Trophoblast cell (in vitro differentiated cells and primary cell): ENCODE measurements at places on chromosomes 1 and 21.

DNA sequence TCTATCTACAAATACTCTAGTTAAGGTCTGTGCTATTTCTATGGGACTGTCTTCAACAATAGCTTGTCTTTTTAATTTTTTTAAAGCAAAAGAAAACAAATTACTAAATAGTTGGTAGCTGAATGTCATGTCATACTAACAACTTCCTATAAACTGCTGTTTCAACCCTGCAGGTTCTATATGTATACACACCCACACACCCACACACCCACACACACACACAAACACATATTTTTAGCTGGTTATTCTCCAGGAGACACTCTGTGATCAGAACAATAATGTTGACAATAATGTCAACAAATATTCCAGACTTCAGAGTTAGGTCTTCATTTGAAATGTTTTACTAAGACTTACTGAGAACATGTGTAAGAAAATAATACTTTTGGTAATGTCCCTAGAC lies 66.7 kb downstream of the AK5 start:
- no peaks in the 10 kb centered on the region for H3K4me1 ChIP-seq
- H3K27me3 ChIP-seq, result no peaks in the 10 kb centered on the region
- H3K36me3 ChIP-seq, result no peaks in the 10 kb centered on the region

- no peaks in the 10 kb centered on the region for H3K27me3 ChIP-seq
- H3K4me1 ChIP-seq, result peaks cover 9% of the 10 kb centered on the region
- DNase-seq, result no peak
- H3K27ac ChIP-seq, result no peak overlapping the region
Measured at GRCh38 chr21:29243188-29243587, 55.5 kb upstream of the BACH1 start.

DNA sequence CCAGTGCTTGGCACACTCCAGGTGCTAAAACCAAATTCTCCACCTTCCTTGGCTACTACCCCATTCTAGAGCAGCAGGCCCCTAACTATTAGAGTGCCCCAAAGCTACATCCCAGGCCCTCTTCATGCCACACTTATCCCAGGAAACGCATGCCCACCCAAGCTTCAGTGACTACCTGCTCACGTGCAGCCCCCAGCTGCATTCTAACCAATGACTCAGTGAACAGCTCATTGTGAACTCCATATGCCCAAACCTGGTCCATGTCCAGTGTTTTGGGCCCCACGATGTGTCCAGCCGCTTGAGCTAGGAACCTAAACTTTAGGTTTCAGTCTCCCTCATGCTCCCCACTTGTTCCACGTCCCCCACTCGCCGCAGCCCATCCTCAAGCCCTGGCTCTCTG lies 41.5 kb downstream of the NKAIN1 start:
- no peaks in the 10 kb centered on the region for H3K4me1 ChIP-seq
- no peaks in the 10 kb centered on the region for H3K36me3 ChIP-seq
- no peak for DNase-seq
- no peak overlapping the region for H3K27ac ChIP-seq
- H3K27me3 ChIP-seq, result no peaks in the 10 kb centered on the region

DNA sequence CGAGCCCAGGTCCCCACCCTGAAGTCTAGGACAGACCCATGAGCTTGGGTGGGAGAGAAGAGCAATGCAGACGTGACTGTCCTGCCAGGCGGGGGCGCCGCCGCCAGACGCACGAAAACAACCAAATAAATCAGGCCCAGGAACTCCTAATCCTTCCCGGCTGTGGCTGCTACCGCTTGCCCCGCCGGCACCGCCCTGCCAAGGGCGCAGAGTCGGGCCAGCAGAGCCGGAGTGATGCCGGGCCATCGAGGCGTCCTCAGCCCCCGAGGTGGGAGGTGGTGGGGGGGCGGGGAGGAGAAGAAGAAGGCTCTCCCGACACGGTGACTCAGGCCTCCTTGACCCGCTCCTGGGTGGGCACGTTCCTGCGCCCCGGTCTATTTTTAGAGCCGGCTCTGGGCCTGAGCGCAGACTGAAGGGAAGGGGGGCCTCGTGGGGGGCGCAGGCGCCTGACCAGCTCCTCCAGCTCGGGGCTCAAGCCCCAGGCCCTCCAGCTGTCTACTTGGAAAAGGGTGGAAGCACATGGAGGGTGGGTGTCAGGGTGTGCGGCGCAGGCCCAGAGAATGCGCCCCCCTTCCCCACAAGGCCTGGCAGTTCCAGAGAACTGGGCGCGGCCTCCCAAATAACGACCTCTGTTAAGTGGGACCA lies 10.7 kb upstream of the COL16A1 start:
- H3K27ac ChIP-seq, result peak overlapping the region; percentile 71
- DNase-seq, result peak; percentile 67
- H3K4me1 ChIP-seq, result peaks cover 15% of the 10 kb centered on the region
- H3K36me3 ChIP-seq, result no peaks in the 10 kb centered on the region
- H3K27me3 ChIP-seq, result no peaks in the 10 kb centered on the region

- peaks cover 3% of the 10 kb centered on the region for H3K4me1 ChIP-seq
- peak; percentile 83 for DNase-seq
- no peaks in the 10 kb centered on the region for H3K27me3 ChIP-seq
- peak within 1 kb of the TSS; percentile 43 for H3K27ac ChIP-seq
Measured at GRCh38 chr1:23777979-23778814, at the start of gene PITHD1. PITHD1 (plus strand) TSS chr1:23778418; CDS start chr1:23778516, 98 bp downstream.

DNA sequence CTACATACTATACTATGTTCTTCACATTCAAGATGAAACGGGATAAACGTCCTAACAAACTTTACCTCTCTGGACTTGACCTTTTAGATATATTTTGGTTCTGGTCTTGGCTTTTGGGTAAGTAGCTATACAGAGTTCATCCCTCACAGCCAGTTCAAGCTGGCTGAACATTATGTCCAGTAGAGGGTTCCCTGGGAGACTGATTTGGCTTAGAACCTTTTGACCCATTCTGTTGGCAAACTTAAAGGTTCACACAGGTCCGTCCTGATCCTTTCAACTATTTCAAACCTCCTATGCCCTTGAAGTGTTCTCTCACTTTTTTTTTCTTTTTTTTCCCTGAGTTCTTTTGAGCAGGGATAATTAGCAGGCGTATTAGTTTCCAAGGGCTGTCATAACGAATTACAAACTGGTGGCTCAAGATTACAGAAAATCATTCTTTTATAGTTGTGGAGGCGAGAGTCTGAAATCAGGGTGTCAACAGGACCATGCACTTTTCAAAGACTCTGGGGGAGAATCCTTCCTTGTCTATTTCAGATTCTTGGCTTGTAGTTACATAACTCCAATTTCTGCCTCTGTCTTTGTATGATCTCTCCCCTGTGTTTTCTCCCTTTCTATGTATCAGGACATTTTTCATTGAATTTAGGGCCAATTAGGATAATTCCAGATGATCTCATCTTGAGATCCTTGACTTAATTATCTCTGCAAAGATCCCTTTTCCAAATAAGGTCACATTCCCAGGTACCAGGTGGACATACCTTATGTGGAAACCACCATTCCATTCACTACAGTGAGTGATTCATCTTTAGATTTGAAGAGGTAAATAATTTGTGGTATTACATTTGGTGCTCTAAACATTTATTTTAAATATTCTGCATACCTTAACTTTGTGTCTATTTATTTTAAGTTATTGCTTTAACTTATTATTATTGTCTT lies 257.4 kb upstream of the USP25 start:
- H3K36me3 ChIP-seq, result no peaks in the 10 kb centered on the region
- no peak overlapping the region for H3K27ac ChIP-seq
- H3K4me1 ChIP-seq, result no peaks in the 10 kb centered on the region
- H3K27me3 ChIP-seq, result no peaks in the 10 kb centered on the region
- peak; percentile 43 for DNase-seq

DNA sequence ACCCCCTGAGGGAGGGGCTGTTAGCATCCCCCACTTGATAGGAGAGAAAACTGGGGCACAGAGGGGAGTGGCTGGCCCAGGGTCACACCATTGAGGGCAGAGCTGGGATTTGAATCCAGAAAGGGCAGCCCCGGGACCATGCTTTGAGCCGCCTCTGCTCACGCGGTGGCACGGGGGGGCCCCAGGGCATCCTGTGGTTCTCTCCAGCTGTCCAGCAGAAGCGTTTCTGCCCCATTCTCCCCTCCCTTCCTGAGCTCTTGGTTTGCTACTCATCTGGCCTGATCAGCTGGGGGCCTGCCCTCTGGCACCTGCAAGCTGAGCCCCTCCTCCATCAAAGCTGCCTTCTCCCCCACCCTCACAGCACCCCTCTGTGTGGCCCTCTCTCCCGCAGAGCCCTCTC lies 37.5 kb downstream of the FBXO2 start:
- DNase-seq, result no peak
- no peaks in the 10 kb centered on the region for H3K27me3 ChIP-seq
- no peaks in the 10 kb centered on the region for H3K4me1 ChIP-seq
- H3K27ac ChIP-seq, result no peak overlapping the region
- no peak overlapping the region for H3K4me3 ChIP-seq

DNA sequence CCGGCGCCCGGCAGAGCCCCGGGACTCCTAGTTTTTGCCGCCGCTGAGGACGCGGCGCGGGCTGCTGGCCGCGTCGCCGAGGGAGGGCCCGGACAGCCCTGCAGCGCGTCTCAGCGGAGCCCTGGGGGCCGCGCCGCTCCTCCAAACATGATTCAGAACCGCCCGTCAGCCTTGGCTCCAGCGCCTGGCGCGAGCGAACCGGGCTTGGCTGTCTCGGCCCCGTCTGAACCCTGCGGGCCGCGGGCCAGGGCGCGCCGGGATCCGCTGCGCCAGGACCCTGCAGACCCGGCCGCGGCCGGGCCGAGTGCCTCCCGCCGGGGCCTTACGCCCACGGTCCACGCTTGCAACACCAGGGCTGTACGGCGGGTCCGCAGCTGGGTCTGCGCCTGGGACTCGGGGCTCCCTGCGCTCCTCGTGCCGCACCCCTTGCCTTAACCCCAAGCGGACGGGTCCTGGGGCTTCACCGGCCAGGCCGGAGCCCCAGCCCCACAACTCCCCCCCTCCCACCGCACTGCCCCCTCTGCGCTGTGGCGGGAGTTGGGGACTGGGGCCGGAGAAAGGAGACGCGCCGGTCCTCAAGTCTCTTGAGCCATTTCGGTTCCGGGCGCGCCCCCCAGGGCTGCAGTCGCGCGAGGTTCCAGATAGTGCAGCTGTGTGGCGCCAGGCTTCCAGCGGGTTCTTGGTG lies 48.4 kb upstream of the CD34 start:
- H3K36me3 ChIP-seq, result no peaks in the 10 kb centered on the region
- H3K4me1 ChIP-seq, result peaks cover 17% of the 10 kb centered on the region
- H3K27ac ChIP-seq, result no peak overlapping the region
- DNase-seq, result peak; percentile 40

DNA sequence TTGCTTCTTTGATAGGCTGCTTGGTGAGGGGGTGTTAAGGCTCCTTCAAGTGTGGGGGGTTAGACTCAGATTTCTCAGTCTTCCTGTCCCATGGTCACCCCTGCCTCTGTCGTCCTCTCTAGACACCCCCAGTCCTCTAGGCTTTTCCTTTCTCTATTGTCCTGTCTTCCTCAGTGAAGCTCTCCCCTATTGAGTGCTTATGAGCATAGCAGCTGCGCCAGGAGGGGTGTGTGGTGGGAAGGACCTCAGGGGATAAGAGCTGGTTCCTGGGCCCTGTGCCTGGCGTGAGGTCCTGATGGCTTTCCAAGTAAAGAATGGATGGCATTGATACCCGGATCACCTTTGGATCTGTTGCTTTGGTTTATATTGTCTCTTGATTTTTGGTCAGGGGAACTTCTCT lies 69.1 kb downstream of the DIP2A start:
- no peak overlapping the region for H3K27ac ChIP-seq
- no peak overlapping the region for H3K4me3 ChIP-seq
- DNase-seq, result no peak
- no peaks in the 10 kb centered on the region for H3K4me1 ChIP-seq

- H3K27ac ChIP-seq, result no peak overlapping the region
- no peak overlapping the region for H3K4me3 ChIP-seq
- H3K4me1 ChIP-seq, result no peaks in the 10 kb centered on the region
- H3K36me3 ChIP-seq, result no peaks in the 10 kb centered on the region
- DNase-seq, result peak; percentile 79
- no peaks in the 10 kb centered on the region for H3K27me3 ChIP-seq
Measured at GRCh38 chr21:36591326-36591970, 107.5 kb upstream of the SIM2 start.

DNA sequence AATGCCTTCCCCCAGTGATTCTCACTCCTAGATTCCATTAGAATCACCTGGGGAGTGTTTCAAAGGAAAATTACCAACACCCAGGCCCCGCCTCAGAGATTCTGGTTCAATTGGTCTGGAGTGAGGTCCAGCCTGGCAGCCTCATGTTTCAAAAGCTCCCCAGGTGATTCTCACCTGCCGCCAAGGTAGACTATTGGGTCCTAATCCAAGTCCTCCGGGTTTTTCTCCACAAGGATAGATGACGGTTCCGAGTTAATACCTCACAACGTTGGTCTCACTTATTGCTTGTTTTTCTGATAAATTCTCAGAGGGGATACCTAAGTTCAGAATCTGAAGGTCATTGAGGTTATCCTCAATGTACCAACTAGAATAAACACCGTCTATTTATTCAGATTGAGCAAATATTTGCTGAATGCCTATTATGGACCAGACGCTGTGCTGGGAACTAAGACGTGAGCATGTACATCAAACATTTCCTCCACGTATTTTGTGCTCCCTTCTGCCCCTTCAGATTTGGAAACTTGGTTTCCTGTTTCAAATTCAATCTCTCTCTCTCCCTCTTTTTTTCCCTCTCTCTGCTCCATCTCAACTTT lies 97.5 kb downstream of the SEC16B start:
- DNase-seq, result no peak
- H3K27ac ChIP-seq, result no peak overlapping the region
- no peaks in the 10 kb centered on the region for H3K4me1 ChIP-seq
- no peaks in the 10 kb centered on the region for H3K27me3 ChIP-seq
- no peaks in the 10 kb centered on the region for H3K36me3 ChIP-seq
- H3K4me3 ChIP-seq, result no peak overlapping the region

GRCh38 chr1:186620566-186621350 lies 59.5 kb downstream of the PTGS2 start:
- H3K4me3 ChIP-seq, result no peak overlapping the region
- peak; percentile 3 for DNase-seq
- H3K27me3 ChIP-seq, result no peaks in the 10 kb centered on the region
- H3K27ac ChIP-seq, result no peak overlapping the region
- no peaks in the 10 kb centered on the region for H3K4me1 ChIP-seq

DNA sequence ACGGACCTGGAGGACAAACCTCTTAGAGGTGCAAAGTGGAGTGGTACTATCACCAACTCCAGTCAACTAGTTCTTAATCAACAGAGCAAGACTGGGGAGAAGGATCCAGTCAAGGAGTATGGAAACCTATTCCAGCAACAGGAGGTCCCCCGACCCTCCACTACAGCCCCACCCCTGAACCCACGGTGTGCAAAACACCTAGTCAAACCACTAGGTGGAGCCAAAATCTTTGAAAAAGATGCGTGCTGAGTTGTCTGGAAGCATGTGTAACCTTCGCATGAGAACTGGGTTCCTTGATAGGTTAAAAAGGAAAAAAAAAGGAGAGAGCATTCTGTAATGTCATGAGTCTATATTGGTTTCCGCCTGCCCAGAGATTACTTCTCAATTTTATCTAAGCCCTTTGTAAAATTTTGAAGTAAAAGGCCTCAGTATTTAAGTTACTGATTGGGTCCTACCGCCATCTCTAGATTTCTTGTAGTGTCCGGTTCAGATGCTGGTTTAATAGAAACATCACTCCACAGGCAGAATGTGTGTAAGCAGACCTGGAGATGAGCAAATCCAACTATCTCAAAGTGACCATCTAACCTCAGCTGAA lies 81.9 kb upstream of the HAO2 start:
- no peaks in the 10 kb centered on the region for H3K27me3 ChIP-seq
- H3K36me3 ChIP-seq, result no peaks in the 10 kb centered on the region
- no peak overlapping the region for H3K4me3 ChIP-seq
- H3K27ac ChIP-seq, result no peak overlapping the region
